Activated naive CD4-positive, alpha-beta T cell treated with anti-CD3 and anti-CD28 coated beads, Interleukin-2, amount 50 U/mL, for 72 hours (primary cell): ENCODE measurements at places on chromosomes 7 and 10.

DNA sequence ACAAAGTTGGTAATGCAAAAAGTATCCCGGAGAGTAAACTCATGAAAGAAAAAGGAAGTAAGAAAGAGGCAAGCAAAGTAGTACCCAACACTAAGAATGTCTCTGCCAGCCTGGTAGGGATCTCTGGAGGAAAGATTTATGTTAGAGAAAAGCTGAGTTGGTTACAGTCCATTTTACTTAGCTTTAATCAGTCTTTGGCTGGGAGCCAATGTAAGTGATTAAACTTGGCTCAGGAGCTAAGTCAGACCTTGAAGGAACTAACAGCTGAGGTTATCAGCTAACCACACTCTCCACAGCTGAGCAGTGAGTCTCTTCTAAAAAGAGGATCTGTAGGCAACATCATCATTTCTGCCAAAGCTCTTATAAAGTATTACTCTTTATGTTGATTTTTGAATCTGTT is 148.0 kb downstream of the ANKRD7 start:
- no peak for DNase-seq

- peak; percentile 18 for DNase-seq
Observed at GRCh38 chr7:45646996-45647825, 73.0 kb downstream of the ADCY1 start.

GRCh38 chr7:79998363-79998762 is 136.3 kb upstream of the GNAI1 start:
- DNase-seq: no peak

DNA sequence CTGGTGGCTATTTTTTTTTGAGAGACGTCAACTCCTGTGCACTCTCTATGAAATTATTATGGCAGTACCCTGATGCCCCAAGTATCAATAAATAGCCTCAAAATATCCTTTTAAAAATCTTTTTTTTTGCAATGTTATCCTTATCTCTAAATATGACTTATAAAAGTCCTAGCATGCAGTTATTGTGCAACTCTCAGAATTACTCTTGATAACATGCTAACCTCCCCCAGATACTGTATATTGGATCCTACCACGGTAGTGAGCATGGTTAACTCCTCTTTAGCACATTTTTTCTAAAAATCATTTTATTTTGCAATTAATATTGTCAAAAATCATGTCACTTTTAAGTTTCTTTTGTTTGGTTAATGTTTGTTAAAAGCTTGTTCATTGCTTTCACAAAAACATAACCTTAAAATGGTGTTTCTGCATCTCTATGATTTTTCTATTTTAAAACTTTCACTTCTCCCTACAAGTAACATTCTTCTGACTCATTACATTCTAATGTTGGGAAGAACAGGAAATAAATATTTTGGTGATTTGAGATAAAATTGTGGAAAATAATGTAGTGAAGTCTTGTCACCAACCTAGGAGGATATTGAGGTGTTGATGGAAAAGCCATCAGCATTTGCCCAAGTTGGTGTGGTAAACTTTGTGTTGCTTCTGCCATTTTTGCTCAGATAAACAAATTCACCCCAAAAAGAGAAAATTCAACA is 42.1 kb upstream of the ADRA2A start:
- no peak for DNase-seq

DNA sequence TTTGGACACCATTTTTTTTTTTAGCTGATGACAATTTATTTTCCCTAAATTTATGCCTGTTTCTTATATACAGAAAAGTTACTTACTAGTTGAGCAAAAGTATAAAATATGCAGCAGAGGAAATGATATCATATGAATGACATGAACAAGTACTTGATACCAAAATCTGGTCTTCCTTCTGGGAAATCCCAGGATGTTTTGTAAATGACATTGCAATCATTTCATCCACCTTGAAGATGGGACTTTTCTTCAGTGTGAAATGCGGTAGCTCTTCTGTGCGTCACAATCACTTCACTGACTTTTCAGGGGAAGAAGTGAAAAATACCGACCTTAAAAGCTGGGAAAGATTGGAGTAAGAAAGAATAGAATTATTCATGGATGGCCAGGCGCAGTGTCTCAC is 23.8 kb downstream of the C1QL3 start:
- no peak for DNase-seq

GRCh38 chr7:11452476-11452875 is 379.5 kb downstream of the THSD7A start:
- DNase-seq: no peak

- no peak for DNase-seq
Observed at GRCh38 chr10:35640951-35641675, 983 bp downstream of the FZD8 start.
